ENCODE measurements at places on chromosomes 6 and 20.
A peak's percentile ranks its signal among the peaks of the same experiment; 100 is the strongest.

DNA sequence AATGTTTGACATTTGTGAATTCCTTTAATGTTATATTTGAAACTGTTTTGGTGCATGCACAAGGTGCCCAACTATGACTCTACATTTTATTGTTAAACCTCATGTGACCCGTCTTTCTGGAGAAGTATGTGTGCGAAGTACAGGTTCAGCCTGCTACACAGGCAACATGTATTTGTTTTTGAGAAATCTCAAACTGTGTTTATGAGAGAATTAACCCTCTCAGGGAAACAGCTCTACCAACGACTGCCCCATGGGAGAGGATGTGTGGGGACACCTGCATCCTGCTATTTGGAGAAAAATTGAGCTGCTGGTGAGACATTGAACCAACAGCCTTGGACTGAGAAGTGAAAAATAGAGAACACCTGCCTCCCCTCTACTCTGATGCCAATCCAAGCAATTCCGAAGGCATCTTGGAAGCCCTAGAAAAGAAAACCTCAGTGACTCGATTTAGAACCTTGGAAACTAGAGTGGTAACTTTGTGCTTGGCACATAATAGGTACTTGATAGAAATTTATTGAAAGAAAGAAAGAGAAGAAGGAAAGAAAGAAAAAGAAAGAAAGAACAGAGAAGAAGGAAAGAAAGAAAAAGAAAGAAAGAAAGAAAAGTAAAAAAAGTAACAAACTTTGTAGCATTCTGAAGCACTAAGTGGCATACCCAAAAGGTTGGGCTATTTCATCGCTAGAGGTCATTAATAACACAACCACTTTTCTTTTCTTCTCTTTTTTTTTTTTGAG lies 2.9 kb upstream of the AKAP12 start:
- DNase-seq = no peak

DNA sequence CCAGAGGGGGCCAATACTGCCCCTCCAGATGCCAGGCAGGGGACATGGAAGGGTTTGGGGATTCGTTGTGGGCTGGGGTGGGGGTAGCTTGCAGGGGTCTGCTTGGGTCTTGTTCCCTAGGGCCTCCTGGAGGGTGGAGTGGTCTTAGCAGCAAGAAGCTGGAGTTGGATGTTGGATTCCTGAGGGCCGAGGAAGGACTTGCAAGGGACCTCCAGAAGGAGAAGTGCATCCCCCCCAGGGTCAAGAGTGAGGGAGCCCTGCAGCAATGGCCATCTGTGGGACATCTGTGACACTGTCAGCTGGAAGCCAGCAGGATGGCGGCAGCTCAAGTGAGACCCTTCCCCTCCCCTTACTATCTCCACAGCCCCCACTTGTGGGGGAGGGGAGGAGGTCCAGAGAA lies 25.4 kb upstream of the CCN5 start:
- no peak for DNase-seq

DNA sequence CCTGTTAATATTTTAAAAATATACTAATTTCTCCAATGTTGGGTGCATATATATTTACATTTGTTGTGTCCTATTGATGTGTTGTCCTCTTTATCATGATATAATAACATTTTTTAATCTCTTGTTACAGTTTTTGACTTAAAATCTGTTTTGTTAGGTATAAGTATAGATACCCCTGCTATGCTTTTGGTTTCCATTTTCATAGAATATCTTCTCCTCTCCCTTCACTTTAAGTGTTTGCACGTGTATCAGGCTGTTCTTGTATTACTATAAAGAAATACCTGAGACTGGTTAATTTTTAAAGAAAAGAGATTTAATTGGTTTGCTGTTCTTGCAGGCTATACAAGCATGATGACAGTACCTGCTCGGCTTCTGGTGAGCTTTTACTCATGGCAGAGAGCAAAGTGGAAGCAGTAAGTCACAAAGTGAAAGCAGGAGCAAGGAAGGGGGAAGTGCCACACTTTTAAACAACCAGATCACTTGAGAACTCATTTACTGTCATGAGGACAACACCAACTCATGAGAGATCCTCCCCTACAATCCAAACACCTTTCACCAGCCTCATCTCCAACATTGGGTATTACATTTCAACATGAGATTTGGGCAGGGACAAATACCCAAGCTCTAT lies 340.5 kb upstream of the SYNCRIP start:
- no peak for DNase-seq

DNA sequence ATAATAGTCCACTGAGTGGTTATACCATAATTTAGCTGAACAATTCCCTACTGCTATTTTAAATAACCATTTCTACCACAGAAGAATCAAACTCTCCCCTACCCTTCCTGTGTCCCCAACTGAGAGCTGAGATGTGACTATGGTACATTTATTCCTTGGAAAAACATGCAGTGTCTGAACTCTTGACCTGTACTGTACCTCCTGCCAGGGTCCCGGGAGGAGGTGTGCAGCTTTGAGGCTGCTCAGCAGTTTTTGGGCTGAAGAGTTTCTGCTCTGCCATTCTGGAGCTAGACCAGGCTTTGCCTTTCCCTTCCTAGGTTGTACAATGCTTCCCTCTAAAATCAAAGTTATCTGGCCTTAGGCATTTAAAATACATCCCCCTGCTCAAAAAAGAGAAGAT lies 275.1 kb upstream of the SGK1 start:
- DNase-seq = no peak

GRCh38 chr20:33337531-33338165 lies 54.6 kb downstream of the BPIFB1 start:
- DNase-seq = no peak

DNA sequence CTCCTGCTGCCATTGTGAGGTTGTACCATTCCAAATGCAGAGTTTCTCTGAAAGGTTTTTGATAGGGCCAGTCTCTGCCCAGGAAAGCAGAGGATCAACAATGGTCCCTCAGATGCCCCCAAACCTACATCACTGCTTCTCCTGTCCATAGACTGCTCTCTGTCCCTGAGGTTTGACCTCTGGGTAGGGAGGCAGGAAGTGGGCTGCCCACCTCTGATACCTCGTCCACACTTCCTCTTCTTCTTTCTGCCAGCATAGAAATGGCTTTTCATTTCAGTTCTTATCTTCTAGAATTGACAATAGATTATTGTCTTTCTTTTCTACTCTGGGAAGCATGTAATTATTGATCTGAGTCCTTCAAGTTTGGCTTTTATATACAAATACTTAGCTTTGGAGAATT lies 170.6 kb downstream of the TRMT11 start:
- DNase-seq = no peak

GRCh38 chr6:27592481-27593199 lies 119.7 kb upstream of the ZNF184 start:
- peak; percentile 81 for DNase-seq

GRCh38 chr6:163457637-163458561 lies 43.4 kb downstream of the QKI start:
- peak; percentile 85 for DNase-seq

- DNase-seq = no peak
Measured at GRCh38 chr6:31752739-31753319, 9.6 kb upstream of the SAPCD1 start.

- no peak for DNase-seq
Measured at GRCh38 chr6:42482174-42482573, 30.4 kb upstream of the TRERF1 start.

GRCh38 chr20:56163806-56164205 lies 84.7 kb upstream of the MC3R start:
- DNase-seq = no peak

- DNase-seq = no peak
Measured at GRCh38 chr20:62136283-62137091, 6.7 kb downstream of the PSMA7 start.

GRCh38 chr6:12490904-12491571 lies 200.9 kb downstream of the EDN1 start:
- DNase-seq = peak; percentile 83

DNA sequence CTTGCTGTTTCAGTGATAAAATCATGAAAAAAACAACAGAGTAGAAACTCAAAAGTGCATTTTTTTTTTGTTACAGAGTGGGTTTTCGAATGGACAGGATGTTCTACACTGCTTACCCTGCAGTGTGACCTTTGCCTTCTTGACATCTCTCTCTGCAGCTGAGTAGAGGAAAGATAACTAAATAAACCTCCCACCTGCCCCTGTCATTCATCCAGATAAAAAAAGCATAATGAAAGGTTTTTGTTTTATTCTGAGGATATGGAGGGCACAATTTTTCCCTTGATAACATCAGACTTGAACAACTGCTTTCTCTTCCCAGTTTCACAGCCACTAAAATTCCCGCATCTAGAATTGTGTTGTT lies 193.6 kb upstream of the FOXQ1 start:
- DNase-seq = no peak

GRCh38 chr20:21136015-21136732 lies 10.3 kb downstream of the KIZ start:
- no peak for DNase-seq

- DNase-seq = no peak
Measured at GRCh38 chr6:92977018-92977417, 442.3 kb downstream of the EPHA7 start.

DNA sequence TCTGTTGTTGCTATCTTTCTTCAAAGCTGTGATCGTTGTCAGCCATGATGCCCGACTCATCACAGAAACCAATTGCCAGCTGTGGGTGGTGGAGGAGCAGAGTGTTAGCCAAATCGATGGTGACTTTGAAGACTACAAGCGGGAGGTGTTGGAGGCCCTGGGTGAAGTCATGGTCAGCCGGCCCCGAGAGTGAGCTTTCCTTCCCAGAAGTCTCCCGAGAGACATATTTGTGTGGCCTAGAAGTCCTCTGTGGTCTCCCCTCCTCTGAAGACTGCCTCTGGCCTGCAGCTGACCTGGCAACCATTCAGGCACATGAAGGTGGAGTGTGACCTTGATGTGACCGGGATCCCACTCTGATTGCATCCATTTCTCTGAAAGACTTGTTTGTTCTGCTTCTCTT lies 19.3 kb downstream of the ABCF1 start:
- DNase-seq = no peak

DNA sequence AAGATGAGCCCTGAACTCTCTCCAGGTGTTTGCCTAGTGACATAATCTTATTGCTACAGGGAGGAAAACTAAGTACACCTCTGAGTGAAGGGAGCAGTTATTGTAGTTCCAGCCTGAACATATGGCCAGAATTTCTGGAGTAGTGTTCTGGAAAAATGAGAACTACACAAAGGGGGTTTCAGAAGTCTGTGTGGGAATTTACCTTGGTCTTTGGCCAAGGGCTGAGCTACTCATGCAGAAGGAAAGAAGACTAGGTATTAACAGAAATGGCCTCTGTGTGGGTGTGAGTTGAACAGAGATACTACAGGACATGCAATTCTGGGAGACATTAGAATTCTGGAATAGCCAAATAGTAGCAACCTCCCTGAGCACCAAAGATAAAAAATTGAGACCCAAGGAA lies 1009.7 kb upstream of the GJE1 start:
- DNase-seq = no peak

GRCh38 chr6:106225581-106225980 lies 100.0 kb downstream of the ATG5 start:
- no peak for DNase-seq

GRCh38 chr6:97066056-97066455 lies 141.5 kb downstream of the KLHL32 start:
- DNase-seq = no peak

DNA sequence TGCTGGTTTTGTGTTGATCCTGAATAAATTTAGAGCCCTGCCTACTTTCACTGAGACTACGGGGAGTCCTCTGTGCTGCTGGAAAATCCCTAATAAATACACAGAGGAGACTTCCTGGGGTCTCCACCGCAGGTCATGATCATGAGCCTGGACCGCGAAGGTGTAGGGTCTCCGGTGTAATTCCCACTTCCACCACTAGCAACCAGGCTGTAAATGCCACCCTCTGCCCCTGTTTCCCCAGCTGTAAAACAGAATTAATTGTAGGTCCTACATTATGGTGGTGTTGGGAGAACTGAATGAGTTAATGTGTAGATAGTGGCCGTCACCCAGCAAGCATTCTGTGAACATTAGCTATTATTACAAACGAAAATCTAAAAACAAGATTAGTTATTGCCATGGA lies 191.6 kb upstream of the THBS2 start:
- DNase-seq = no peak

DNA sequence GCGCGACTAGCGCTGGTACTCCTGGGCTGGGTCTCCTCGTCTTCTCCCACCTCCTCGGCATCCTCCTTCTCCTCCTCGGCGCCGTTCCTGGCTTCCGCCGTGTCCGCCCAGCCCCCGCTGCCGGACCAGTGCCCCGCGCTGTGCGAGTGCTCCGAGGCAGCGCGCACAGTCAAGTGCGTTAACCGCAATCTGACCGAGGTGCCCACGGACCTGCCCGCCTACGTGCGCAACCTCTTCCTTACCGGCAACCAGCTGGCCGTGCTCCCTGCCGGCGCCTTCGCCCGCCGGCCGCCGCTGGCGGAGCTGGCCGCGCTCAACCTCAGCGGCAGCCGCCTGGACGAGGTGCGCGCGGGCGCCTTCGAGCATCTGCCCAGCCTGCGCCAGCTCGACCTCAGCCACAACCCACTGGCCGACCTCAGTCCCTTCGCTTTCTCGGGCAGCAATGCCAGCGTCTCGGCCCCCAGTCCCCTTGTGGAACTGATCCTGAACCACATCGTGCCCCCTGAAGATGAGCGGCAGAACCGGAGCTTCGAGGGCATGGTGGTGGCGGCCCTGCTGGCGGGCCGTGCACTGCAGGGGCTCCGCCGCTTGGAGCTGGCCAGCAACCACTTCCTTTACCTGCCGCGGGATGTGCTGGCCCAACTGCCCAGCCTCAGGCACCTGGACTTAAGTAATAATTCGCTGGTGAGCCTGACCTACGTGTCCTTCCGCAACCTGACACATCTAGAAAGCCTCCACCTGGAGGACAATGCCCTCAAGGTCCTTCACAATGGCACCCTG lies 1.6 kb downstream of the TPBG start:
- no peak for DNase-seq

DNA sequence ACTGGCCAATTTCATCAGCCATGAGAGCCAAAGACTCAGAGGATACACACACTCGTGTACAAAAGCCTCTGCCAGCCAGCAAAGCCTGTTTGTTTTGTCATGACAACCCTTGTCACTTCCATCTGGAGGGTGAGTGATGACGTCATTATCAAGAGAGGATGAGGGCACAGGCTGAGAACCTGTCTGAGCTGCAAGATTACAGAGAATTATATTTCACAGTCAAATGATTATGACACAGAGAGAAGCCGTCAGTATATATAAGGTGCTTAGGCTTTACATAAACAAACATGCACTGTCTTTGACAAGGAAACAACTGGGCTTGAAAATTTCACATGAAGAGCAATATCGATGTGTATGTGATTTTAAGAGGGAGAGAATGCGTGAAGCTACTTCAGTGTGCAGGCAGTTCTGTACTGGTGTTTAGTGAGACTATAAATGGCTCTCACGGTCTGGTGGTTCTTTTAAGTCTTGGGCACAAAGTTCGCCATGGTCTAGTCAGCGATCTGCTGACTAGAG lies 36.5 kb upstream of the BCLAF1 start:
- DNase-seq = no peak

- no peak for DNase-seq
Measured at GRCh38 chr20:11813106-11813890, 104.4 kb upstream of the BTBD3 start.

DNA sequence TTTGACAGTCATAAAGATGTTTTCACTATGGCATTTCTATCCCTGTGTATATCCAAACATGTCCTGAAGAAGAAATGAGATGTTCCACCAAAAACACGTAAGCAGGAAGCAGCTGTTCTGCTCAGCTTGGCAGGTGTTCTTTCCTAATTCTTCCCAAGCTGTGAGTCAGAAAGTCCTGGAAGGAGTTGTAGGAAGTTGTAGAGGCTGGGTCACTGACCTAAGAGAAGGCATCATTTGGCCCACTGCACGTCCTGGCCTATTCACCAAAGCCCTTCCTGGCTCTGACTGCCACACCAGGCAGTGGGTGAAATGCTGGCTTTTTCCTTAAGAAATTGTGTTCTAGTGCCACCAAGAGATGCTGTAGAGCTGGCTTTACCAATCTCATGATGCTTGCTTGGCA lies 40.3 kb downstream of the STX11 start:
- DNase-seq = no peak

All from AG04449 (cell line).